Cerebellum (tissue), 4 donors: ENCODE measurements at places on chromosomes 3 and 15.

- no peak for DNase-seq
Observed at GRCh38 chr15:77421370-77421700, 647 bp downstream of the HMG20A start.

DNA sequence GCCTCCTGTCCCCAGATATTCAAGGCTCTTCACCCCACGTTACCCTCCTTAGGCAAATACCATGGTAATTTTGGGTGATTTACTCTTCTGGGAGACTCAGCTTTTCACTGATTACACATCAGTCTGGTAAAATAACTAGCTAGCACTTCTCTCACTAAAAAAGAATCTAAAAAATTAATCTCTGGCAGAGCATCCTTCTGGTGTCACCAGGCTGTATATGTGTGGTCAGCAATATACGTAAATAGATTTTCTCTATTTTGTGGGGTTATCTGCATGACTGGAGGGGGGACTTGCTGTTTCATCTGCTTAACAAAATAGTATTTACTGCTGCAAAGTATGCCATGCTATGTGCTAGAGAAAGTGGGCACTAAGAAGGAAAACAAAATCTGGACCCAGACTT is 45.1 kb downstream of the LRRC28 start:
- no peak for DNase-seq

DNA sequence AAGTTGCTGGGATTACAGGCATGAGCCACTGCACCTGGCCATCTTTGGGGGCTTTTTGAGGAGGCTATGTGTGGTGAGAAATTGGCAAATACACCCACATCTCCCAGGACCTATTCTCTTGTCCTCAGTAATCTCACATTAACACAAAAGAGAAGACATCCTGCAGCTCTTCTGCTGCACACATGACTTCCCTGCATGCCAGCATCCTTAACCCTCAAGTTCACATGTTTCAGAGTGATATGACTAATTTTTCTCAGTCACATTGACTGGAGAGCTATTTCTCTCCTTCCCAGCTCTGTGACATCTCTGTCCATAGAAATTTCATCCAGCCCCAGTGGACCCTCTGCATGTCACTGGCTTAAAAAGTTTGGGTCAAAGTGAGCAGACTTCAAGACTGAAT is 1.9 kb upstream of the SKIC8 start:
- DNase-seq, result no peak

GRCh38 chr15:51331141-51331540 is 7.3 kb downstream of the CYP19A1 start:
- DNase-seq, result no peak

- DNase-seq, result no peak
Observed at GRCh38 chr15:93372208-93372864, 283.3 kb upstream of the RGMA start.

GRCh38 chr15:90051874-90052273 is 50.4 kb downstream of the IDH2 start:
- no peak for DNase-seq
